ENCODE measurements at places on chromosomes 12 and 14.
A peak's percentile ranks its signal among the peaks of the same experiment; 100 is the strongest.

- peak; percentile 74 for DNase-seq
These were observed 3.5 kb downstream of the FBXO34 start for GRCh38 chr14:55274751-55275150.

DNA sequence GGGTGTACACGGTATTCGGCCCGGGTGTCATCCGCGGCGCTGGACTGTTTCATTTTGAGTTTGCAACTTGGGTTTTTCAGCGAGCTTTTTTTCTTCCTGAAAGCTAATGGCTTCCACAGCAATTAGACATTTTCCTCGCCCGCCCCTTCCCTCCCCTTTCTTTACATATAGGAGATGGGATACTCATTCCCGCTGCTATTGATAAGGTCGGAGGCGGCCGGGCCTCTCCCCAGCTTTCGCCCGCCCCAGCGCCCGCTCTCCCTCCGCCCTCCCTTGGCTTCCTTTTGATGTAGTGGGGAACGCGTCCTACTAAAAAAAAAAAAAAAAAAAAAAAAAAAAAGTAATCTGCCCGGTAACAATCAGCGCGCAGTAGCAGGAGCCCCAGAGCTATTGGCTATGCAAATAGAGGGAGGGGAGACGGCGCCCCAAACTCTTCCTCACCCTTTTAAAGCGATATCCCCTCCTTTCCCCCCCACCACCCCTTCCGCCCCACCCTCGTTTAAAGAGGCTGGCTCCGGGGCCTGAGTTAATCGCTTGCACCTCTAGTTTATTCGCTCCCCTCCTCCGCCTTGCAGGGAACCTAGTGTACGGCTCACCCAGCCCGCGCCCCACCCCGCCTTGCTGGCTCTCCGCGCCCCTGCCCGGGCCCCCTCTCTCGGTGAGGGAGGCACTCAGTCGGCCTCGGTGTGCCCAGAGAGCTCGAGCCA is 1.7 kb upstream of the CCND2 start:
- DNase-seq = no peak

DNA sequence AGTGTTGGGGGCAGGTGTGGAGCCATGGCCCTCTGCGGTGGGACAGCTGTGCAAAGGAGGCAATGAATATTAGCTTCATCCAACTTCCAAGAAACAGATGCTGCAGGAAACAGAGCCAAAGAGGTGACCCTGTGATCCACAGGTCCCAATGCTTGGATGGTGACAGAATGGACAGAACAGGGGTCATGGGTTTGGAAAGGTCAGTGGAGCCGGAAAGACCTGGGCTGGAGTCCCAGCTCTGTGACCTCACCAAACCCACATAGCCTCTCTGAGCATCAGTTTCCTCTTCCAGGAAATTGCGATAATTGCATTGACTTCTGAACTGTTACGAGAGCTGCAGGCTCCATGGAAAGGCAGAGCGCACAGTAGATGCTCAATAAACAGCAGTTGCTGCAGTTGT is 110.2 kb upstream of the GSC start:
- DNase-seq = no peak

GRCh38 chr12:106088811-106089485 is 49.8 kb downstream of the NUAK1 start:
- DNase-seq = no peak

DNA sequence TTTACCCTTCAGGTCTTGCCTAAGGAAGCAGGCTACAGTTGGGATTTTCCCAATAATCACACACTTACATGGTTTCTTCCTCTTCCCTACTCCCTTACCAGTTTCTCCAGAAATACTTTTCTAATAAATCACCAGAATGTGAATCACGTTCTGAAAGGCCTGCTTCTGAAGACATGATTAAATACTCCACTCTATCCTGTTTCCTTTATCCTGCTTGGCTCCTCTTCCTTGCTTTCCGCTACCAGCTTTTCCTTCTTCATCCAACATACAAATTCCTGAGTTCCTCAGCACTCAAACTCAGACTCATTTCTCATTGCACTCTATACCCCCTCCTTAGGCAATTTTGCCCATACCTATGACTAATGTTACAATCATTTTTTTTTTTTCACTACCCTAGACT is 118.3 kb downstream of the MGAT4C start:
- DNase-seq = peak; percentile 2

DNA sequence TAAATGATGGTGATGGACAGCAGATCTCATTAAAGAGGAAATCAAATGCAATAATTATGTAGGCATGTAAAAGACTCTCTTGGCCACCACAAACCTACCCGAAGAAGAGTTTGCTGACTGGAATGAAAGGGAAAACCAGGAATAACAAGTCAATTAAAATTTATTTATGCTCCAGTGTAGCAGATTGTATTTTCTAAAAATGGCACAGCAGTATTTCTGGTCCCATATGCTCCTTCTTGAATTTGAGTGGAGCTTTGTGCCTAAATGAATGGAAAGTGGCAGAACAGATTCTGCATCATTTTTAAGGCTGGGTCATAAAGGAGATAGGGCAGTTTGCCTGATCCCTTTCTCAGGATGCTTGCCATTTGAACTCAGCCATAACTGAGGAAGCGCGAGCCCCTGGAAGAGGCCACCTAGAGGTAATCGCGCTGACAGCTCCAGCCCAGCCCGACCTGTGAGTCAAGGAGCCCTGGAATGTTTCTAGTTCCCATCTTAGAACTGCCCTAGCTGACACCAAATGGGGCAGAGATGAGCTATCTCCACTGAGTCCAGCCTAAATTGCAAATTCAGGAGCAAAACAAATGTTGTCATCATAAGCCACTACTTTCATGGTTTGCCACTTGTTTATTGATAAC is 229.2 kb upstream of the TMTC1 start:
- no peak for DNase-seq

DNA sequence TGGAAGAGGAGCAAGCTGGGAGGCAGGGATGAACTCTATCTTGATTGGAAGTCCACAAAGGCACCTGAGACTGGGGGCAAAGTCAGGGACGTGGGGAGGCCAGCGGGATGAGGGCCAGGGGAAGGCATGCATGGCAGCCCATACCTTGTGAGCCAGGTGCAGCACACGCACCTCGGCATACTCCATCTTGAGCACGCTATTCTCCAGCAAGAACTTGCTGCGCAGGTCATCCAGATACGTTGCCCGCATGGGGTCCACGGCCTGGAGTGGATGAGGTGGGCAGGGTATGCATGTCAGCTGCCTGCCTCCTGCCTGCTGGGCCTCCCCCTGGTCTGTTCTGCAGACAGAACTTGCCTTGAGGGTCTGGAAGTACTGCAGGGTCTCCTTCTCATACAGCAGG is 3.9 kb downstream of the RABGGTA start:
- no peak for DNase-seq

GRCh38 chr12:120771097-120771496 is 45.5 kb downstream of the ACADS start:
- DNase-seq = no peak

- DNase-seq = no peak
These were observed 182.1 kb downstream of the C12orf50 start for GRCh38 chr12:87847147-87847546.

DNA sequence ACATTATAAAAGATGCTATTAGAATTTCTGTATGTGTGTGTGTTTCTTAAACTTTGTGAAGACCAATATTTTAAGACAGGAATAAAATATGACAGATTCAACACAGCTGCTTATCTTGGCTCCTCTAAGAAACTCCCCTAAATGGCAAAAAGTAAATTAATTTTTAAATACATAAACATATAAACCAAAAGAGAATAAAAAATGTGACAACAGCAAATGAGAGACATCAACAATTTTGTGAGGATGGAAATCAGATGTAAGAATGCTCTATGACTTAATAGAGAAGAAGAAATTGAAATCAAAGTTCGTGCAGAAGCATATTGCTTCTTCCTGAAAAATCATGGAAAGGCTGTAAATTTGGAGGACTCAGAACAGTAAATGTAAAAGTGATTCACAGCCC is 1083.8 kb downstream of the FLRT2 start:
- no peak for DNase-seq

- DNase-seq = no peak
These were observed 12.7 kb downstream of the AGAP2 start for GRCh38 chr12:57725851-57726150.

- no peak for DNase-seq
These were observed 370.4 kb downstream of the NPAS3 start for GRCh38 chr14:33309106-33309505.

DNA sequence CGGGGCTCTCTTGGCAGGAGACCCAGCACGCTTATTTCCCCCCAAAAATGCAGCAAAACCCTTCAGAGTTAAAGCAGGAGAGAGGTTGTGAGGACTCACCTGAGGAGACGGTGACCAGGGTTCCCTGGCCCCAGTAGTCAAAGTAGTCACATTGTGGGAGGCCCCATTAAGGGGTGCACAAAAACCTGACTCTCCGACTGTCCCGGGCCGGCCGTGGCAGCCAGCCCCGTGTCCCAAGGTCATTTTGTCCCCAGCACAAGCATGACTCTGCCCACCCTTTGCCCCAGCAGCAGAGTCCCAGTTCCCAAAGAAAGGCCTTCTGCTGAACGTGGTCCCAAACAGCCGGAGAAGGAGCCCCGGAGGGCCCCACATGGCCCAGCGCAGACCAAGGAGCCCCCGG is 337.7 kb downstream of the TMEM121 start:
- DNase-seq = no peak

- peak; percentile 92 for DNase-seq
These were observed 420 bp upstream of the ANKLE2 start for GRCh38 chr12:132761921-132762583.

DNA sequence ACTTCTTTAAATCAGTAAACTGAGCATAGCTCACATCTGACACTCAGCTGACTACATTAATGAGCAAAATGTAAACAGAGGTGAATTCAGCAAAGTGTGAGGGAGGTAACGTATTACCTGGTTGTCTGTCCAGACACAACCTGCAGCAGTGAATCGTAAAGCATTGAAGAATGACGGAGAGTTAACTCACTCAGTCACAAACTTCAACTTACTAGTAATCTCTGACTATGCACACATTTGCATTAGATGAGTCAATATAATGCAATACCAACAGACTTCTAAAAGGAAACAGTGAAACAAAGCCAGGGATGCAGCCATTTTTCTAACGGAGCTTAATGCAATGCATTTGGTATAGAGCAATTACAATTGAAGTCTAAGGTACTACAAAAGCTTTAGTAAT is 40.0 kb downstream of the STX2 start:
- DNase-seq = no peak

DNA sequence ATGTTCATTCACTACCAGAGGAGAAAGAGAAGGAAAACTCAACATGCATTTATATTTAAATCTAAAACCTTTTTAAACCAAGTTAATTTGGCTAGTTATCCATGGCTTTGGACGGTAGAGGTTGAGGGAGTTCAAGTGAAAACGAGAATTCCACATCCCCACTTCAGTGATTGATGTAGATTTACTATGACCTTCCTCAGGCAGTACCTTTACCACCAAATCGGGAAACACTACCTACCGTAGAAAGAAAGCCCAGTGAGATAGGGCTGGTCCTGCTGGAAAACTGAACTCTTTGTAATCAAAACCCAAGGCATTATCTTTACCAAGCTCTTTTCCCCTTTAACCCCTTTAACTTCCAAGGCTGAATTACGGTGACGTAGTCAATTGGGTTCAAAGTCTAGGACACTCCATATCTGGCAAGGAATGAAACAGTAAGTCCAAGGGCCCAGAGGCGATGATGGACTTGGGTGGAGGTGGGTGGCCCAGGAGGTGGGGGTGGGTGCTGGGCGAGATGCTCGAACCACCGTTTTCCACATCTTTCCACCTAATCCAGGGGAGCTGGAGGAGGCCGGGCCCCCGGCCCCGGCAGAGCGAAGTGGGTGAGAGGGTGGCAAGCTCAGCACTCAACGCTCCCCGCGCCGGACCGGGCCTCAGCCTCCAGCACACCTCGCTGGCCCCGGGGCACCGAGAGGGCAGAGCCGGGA is 618 bp downstream of the SEC23A start:
- DNase-seq = peak; percentile 63

- DNase-seq = peak; percentile 81
These were observed 4.4 kb downstream of the TULP3 start for GRCh38 chr12:2895051-2895451.

DNA sequence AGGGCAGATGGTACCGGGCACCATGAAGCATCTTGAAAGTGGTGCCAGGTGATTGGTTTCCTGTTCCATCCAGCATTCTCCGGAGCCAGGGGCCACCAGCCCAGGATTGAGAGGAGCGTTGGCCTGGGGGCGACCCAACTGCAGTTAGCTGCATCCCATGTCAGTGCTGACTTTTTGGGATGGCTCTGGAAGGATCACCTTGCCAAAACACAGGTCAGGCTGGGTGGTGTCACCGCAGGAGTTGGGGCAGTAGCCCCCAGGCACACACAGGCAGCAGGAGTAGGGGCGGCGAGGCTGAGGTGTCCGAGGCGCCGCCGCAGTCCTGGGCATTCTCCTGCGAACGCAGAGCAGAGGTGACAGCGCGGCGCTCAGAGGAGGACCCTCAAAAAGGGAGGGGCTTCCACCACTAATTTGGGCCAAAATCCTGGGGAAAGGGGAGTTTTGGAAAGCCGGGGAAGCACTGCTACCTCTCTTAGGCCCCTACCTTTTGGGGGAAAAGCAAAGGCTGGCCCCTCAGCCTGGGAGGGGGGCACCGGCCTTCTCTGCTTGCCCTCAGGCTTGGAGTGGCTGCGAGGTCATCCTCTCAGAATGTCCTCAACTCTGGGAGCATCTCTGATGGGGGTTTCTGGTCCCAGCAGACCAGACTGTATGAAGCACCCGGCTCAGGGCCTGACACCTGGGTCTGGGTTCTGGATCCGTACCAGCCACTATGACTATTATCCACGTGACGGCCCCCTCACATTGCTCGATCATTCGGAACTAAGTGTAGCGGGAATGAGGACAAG is 26.7 kb upstream of the LRTM2 start:
- DNase-seq = no peak

Data from EH (cell line).